ENCODE measurements at places on chromosomes 11 and 22.

GRCh38 chr11:21426931-21427330 is 757.5 kb downstream of the NELL1 start:
- no peak for DNase-seq

- no peak for DNase-seq
These were observed 639.3 kb upstream of the KIRREL3 start for GRCh38 chr11:127639916-127640315.

- DNase-seq: no peak
These were observed 31.7 kb downstream of the ADAMTS15 start for GRCh38 chr11:130480186-130480585.

DNA sequence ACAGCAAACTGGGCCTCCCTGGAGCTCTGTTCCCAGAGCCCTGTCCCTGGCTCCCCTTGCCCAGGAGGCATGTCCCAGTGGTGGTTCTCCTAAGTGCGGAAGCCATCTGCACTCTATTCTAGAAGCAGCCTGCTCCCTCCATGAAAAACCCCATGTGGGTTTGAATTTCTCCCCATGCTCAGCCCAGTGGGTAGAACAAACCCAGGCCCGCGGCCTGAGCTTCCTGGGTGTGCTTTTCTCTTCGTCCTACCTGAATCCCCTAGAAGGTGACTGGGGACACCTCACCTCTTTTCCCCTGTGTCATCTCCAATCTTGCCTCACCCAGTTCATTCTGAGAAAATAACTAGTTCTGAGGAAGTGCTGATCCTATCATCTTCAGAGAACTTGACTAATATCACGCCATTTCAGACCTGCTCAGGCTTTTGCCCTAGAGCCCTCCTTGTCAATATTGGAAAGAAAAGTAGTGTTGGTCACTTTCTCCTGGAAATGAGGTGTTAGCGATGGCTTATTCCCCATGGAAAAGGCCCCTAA is 15.9 kb downstream of the IL10RA start:
- peak; percentile 20 for DNase-seq

GRCh38 chr11:63609536-63609935 is 4.7 kb downstream of the PLAAT3 start:
- peak; percentile 53 for DNase-seq

GRCh38 chr11:124481365-124482323 is 36.1 kb upstream of the OR8B8 start:
- no peak for DNase-seq

- DNase-seq: no peak
These were observed at the start of gene KCNA4 for GRCh38 chr11:30016588-30017363. KCNA4 (minus strand) TSS chr11:30017030; CDS start chr11:30012678, 4,352 bp downstream.

DNA sequence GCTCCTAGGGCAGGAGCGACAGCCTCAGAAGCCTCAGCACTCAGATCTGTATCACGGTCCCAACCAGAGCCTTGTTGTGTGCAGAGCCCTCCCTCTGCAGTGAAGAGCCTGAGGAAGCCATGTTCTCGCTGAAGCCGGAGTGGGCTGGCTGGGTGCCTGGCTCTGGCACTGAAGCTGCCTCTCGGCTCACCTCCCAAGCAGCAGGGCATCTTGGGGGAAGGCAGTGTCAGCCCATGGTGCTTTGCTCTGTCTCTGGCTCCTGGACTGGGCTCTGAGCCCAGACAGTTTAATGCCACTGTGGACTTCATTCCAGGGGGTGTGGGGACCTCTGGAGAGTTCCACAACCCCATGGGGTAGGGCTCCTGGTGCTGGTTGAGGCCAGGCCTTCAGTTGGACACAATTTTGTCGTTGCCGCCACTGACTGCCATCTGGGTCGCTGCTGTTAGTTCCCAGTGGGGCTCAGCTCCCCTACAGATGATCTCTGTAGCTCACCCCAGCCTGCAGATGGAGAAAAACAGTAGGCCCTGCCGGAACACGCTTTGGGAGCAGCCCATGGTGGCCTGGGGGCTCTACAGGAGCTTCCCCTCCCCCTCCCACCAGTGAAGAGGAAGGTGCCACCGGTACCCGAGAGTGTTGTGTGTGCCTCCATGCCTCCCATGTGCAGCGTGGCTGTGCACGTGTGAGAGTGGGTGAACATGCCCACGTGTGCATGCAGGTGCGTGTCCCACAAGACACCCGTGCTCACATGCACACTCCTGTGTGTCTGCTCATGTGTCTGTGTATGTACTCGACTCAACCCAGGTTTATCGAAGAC is 86.5 kb upstream of the B3GAT1 start:
- no peak for DNase-seq

- no peak for DNase-seq
These were observed 9.5 kb downstream of the KCTD17 start for GRCh38 chr22:37060801-37061610.

DNA sequence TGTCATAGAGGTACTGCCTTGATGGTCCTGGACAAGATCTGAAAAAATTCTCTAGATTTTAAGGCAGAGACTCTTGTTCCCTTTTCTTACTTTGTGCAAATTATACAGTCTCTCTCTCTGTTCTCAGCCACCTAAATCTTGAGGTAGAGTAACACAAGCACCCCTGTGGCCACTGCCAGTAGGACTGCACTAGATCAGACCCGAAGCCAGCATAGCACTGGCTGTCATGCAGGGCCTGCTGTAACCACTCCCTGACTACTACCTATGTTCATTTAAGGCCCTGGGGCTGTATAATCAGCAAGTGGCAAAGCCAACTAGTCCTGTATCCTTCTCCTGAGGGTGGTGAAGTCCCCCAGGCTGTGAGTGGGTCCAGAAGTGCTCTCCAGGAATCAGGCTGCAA is 11.8 kb upstream of the SLC22A24 start:
- no peak for DNase-seq

DNA sequence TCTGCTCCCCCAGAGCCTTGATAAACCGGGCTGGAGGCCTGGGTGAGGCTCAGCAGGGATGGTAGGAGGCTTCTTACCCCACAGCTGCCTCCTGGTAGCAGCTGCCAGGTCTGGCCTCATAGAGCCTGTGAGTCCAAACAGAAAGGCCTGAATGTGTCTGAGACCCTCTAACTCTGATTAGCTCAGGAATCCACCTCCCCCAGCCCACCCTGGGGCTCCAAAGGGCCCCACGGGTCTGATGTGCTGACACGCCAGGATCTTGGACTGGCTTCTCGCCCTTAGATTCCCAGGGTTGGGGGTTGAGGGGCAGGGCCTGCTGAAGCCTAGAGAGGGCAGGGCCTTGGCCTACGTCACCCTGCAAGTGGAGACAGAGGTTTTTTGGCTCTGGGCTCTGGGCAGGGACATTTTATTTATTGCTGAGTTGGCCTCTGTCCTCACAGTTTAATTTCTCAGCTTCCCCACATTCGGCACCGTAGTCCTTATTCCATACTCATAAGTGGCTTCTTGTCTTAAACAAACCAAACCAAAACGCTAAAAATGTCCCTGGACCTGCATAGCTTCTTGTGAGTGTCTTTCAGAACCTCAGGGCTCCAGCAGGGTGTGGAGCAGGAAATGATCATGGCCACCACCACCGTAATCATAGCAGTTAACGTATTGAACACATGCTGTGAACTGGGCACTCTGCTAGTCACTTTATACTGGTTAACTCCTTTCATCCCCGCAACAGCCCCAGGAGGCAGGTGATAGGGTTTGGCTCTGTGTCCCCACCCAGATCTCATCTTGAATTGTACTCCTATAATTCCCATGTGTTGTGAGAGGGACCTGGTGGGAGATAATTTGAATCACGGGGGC is 25.1 kb downstream of the KIAA1671 start:
- DNase-seq: no peak
